Astrocyte of the spinal cord (primary cell): ENCODE measurements at places on chromosomes 6 and 20.

- peak; percentile 26 for DNase-seq
Measured at GRCh38 chr6:41372832-41373626, 37.6 kb downstream of the NCR2 start.

DNA sequence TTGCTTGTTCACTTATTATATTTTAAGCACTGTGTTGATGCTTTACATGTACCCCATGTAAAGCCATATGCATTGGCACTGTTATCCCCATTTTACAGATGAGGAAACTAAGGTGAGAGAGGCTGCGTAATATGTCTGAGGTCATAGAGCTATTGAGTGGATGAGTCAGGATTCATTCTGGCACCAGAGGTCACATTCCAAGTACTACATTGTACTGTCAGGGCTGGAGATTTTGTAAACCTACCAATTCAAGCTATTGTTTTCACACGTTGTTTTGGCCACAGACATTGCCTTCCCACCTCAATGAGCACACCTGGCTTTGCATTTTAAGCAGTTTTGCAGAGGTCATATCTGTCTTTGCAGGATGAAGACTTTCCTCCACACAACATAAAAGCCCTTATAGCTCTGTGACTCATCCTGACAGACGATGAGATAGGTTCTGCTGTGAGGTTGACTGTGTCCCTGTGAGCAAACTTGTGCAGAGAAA lies 33.2 kb downstream of the ANKS1A start:
- peak; percentile 64 for DNase-seq

- peak; percentile 96 for DNase-seq
Measured at GRCh38 chr20:50115591-50116367, 2.8 kb upstream of the UBE2V1 start.

- DNase-seq = peak; percentile 45
Measured at GRCh38 chr6:33279971-33280511, 3.1 kb downstream of the B3GALT4 start.

DNA sequence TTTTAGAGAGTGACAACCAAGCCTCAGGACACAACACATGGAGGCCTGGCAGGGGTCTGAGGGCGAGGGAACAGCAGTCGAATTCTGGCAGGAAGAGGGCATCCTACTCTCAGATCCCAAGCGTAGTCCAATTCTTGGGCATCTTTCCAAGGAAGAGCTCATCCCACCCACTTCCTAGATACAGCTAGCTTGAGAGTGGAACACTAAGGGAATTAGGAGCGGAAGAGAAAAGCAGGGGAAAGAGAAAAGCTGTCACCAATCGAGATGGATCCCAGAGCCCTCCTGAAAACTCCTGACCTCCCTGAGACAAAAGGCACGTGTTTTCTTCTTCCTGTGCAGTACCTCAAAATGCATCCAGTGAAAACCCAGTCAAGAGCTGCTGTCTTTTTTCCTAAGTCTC lies 67.1 kb downstream of the GFOD1 start:
- no peak for DNase-seq

DNA sequence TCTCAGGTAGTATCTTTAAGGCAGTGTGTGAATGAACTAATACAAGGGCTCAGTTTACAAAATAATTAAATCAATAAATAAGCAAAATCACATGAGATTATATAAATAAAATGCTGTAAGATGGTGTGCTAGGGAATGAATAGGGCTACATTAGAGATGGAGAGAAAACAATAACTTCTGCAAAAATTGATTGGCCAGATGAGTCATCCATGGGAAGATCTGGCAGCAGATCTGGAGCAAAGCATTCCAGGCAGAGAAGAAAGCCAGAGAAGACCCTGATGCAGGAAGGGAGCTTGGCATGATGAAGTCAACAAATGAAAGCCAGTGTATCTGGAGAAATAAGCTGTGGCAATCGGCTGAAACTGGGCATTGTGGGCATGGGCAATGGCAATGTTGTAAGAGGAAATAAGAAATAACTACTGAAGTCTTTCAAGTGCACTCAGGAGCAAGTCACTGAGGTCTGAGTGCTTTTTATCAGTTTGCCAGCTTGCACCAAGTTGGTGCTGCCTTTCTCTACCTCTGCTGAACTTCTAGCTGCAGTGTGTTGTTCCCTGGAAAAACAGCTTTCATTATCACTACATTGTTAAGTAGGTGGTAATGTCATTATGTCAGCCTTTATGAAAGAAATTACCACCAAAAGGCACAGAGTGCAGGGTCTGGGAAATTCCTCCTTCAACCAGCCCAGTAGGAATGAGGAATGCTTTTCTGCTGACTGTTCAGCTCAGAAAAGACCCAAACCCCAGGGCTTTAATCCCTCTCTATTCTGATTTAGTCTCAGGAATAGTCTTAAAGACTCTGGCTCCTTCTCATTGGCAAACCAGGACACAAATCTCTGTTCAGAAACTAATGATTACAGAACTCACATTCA lies 231.6 kb downstream of the HTR1B start:
- peak; percentile 8 for DNase-seq

GRCh38 chr20:33061658-33062028 lies 7.9 kb downstream of the BPIFB3 start:
- DNase-seq = no peak

DNA sequence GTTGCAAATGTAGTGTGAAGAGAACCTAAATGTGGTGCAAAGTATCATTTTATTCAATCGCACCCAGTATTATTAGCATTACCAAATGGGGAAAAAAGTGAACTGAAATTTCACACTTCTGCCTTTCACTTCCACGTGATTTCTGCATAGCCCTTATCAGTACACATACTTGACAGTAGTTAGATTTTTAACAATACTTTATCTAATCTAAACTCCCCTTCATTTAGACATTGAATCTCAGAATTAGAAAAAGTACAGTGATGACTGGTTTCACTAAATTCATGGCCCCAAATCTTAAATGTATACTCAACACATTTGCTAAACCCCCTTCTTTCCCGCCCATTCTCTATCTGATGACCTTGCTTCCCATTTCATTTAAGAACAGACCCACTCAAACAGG lies 14.3 kb downstream of the STX7 start:
- DNase-seq = no peak

DNA sequence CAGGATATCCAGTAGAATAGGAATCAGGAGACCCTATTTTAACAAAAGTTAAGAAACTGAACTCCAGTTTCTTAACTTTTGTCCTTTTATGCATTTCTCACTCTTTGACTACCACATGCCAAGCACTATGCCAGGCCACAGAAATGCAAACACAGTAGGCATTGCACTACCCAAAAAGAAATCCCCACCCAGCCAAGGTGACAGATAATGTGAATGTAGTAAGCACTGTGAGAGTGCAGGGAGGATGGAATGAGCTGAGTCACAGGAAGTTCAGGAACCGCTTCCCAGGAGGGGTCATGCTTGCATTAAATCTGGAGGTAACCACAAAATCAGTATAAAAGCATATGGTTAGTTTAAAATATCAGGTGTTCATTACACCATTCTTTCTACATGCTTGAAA lies 20.1 kb upstream of the FAM83C start:
- peak; percentile 93 for DNase-seq

GRCh38 chr20:46791722-46792416 lies 82.4 kb downstream of the SLC2A10 start:
- DNase-seq = no peak

DNA sequence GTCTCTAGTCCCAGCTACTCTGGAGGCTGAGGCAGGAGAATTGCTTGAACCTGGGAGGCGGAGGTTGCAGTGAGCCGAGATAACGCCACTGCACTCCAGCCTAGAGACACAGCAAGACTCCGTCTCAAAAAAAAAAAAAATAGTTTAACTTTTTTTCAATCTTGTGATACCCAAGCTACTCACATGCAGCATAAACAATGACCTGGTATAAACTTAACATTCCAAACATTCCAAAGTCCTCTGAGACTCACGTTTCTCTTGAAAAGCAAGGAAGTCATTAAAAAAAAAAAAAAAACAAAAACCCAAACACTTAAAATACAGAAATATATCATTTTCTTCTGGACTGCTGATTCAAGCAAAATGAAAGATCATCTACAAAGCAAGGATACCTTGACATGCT lies 14.3 kb downstream of the CRNKL1 start:
- DNase-seq = peak; percentile 35

DNA sequence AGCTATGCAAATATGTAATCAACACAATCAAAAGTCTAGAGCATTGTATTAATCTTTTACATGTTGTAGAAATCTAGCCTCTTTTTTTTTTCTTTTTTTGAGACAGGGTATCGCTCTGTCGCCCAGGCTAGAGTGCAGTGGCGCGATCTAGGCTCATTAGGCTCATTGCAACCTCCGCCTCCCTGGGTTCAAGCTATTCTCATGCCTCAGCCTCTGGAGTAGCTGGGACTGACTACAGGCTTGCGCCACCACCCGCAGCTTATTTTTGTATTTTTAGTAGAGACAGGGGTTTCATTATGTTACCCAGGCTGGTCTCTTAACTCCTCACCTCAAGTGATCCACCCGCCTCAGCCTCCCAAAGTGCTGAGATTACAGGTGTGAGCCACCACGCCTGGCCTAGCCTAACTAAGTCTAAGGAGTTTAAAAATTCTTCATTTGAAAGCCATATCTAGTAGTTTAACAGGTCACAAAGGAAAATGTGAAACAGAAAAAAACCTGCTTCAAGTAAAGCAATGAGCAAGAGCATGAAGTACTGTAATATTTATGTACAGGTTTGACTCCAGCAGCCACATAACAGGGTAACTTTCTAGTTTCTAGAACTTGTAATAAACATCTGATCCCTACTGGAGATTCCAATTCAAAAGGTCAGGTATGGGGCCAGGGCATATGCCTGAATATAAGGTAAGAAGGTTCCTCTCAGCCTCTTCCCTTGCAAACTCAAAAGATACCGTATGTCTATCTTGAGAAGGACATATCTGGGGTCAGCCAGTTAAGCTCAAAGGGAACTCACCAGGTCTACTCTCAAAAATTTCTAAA lies 4.4 kb downstream of the CPNE1 start:
- DNase-seq = no peak

GRCh38 chr6:160263196-160263939 lies 4.7 kb upstream of the SLC22A2 start:
- DNase-seq = no peak

DNA sequence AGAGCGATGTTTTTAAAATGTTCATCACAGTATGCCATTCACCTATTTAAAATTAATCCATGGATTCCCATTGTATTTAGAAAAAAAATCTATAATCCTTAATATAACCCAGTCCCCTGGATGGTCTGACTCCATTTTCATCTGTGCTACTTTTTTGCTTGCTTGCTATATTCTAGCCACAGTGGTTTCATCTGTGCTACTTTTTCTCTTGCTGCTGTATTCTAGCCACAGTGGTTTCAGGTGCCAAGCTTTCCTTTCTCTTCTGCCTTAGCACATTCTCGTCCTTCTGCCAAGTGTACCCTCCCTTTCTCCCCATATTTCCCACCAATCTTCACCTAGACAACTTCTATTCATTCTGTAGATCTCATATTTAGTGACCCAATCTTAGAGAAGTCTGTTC lies 33.3 kb upstream of the SOX4 start:
- no peak for DNase-seq

- no peak for DNase-seq
Measured at GRCh38 chr6:69390125-69390524, 406.7 kb downstream of the LMBRD1 start.

DNA sequence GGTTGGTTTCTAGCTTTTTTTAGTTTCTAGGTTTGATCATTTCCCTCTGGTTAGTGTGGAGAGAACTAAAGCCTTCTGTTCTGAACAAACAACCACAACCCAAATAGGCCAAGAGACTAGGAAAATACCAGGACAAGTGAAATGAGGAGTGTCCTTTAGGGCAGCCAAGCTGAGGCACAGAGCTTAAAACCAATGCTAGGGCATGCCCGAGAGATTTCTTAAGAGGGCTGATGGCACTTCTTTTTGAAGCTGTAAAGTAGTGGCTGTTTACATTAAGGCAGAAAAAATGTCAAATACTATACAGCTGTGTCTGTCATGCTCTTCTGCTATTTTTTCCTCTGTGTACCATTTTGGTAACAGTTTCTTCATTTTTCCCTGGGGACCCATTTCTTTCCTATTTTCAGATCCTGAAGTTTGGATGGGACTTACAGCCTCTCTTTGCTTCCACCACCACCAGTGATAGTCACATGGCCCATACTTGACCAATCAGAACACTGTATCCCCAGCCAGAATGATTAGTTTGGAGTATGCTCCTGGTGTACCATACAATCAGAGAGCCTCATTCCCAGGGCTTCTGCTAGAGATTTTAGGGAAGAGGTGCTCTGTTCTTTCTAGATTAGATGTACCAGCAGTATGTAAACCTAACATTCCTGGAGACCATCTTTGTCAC lies 154.4 kb downstream of the BMP2 start:
- no peak for DNase-seq

DNA sequence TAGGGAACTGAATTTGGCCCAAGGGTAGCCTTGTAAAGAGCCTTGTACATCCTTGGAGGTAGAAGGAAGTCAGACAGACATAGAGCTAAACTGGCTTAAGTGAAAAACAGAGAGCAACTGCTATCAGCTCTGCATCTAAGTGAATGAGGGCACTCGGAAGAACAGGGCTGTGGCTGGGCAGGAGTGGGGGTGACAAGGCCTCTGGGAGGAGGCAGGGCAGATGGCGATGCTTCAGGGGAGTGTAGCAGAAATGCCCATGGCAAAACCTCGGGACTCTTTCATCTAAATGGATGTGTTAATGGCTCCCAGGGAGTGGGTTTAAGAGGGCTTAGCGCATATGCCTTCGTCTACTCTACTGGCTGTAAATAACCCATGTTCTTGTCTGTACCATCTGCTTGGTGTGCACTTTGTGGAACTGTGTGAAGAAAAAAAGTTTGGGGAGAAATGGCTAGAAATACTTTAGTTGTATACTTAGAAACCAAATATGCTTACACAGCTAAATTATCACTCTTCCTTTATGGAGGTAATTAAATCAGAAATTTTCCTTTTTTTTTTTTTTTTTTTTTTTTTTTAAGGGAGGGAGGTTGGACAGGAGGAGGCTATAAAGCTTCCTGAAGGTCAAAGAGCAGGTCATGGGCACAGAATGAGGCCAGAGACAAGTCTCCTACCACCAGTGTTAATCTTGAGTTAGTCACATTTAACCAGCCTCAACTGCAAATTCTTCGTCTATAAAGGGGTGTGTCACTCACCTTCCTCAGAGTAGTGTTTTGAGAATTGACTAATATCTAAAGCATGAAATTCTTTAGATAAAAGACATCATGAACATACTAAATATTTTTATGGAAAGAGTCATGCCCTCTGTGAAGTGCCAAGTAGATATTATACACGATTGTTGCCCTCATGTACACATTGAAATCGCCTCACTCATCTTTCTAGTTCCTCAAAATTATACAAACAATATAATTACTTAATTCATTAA lies 60.9 kb downstream of the FYN start:
- no peak for DNase-seq
